ENCODE measurements at places on chromosomes 12 and 14.

- DNase-seq = no peak
These were observed 94.8 kb downstream of the ETNK1 start for GRCh38 chr12:22719745-22720144.

DNA sequence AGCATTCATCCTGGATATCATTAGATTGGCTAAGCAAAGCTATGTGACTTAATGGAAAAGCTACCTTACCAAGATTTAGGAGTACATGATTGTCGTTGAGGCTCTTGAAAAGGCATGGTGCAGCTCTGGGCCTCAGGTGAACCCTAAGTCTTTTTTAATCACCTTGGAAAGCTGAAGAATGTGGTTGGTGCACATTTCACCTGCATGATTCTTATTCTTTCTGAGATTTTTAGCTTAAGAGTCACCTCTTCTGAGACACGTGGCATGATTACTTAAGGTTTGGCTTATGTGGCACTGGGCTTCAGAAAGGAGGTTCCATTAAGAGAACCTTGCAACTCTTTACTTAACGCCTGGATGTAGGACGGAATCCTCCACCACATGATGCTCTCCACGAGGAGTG is 498.5 kb downstream of the TMEM117 start:
- no peak for DNase-seq

GRCh38 chr12:88185988-88186387 is 43.9 kb downstream of the TMTC3 start:
- peak; percentile 77 for DNase-seq

GRCh38 chr14:71136386-71137060 is 229.3 kb downstream of the PCNX1 start:
- DNase-seq = no peak

- no peak for DNase-seq
These were observed 27.8 kb upstream of the DLK1 start for GRCh38 chr14:100698666-100699448.

GRCh38 chr12:132723764-132724140 is 13.1 kb downstream of the PGAM5 start:
- DNase-seq = peak; percentile 63

DNA sequence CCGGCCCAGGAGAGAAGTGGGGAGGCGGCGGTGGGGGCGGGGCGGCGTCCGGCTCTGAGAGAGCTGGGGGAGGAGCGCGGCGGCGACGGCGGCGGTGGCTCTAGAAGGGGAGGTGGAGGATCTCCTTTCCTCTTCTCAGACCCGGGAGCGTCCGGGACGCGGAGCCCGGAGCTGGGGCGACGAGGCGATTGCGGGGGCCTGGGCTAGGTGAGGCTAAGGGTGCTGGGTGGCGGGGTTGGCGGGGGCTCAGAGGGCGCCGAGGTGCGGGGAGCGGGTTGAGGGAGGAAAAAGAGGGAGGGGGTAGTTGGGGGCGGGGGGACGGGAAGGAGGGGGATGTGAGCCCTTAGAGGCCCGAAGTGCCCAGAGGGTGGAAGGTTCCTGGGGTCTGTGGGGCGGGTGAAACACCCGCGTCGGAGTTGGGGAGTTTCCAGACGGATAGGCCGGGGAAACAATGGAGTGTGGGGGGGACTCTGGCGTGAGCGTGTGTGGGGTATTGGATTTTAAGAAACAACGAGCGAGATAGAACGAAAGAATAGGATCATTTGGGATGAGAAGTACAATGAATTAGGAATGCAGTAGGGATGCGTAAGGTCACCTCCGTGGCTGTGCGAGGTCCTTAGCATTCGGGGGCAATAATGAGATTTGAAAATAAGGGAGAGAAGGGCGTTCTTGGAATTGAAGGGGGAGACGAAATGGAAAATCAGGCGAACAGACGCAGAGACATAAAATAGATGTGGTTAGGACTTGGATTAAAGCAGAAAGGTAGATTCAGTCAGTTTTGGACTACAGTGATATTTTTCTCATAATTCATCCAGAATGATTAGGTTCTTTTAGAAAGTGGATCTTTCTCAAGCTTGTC is at the start of gene SPATS2:
Gene SPATS2 (plus strand): TSS at position 82 of the 859 bp plus-strand sequence. CDS start 93,551 bp downstream, outside the sequence.
- DNase-seq = peak; percentile 44

GRCh38 chr14:100677554-100678468 is 48.9 kb upstream of the DLK1 start:
- DNase-seq = no peak

GRCh38 chr14:23589606-23590005 is 11.0 kb upstream of the JPH4 start:
- DNase-seq = no peak

DNA sequence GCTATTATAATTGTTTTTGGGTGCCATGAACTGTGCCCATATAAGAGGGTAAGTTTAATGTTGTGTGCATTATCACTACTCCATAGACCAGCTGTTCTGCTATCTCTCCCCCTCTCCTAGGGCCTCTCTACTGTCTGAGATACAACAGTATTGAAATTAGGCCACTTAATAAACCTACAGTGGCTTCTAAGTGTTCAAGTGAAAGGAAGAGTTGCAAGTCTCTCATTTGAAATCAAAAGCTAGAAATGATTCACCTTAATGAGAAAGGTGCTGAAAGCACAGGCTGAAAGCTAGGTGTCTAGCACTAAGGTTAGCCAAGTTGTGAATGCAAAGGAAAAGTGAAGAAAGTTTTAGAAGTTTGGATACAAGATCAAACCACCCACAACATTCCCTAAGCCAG is 168.0 kb downstream of the SLC16A7 start:
- no peak for DNase-seq

- no peak for DNase-seq
These were observed 38.4 kb downstream of the IFNG start for GRCh38 chr12:68121143-68121542.

GRCh38 chr12:122250047-122250446 is 16.2 kb downstream of the VPS33A start:
- DNase-seq = no peak

DNA sequence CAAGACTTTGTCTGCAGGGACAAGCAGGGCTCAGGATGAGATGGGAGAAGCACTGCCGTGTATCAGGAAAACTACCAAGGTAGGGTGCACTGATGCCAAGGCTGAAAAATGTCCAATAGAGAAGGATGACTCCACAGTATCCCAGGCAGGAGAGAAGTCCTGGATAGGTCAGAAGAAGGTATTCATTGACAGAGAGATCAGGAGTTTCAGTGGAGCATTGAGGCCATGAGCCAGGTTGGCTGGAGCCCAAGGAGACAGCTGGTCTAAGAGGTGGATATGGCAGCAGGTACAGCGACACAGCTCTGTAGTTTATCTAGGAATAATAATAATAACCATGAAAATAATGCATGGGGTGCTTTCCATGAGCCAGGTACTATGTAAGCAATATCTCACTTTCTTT is 180.9 kb downstream of the EXOC5 start:
- DNase-seq = no peak

DNA sequence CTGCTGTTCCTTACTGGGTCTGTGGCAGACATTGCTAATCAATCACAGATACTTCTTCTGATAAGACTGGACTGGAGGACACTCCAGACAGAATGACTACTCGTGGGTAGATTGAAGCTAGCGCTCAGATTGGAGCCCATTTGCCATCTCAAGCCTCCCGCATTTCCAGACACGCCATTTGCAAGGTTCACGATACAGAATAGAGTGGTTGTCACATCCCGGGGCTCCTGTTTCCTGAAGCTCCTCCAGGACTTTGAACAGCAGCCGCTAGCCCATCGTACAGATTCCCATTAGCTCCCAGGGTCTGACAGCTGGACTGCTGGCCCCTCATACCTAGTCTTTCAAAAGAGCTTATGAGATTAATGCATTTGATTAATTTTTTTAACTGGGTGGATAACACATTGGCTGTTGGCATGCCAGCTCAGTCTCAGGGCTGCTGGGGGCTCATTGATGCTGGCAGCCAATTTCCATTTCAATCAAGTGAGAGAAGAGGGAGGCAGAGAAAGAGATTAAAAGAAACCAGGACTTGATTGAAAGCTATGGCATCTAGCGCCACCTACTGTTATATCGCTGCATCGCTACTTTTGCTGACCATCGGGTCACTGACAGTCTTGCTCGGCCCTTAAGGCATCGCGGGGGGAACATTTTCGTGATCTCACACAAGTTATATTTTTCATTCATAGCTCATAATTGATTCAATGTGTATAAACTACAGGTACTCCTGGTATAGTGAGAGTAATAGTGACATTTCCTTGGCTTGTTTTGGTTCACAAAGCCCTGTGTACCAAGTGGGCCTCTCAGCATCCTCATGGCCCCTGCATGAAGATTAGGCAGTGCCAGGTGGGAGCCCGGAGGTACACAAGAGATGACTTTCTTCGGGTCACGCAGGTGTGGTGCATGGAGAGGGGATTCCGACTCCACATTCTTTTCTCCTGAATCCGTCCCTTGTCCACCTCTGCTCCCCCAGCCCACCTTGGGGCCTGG is 78.6 kb downstream of the CCDC60 start:
- peak; percentile 18 for DNase-seq

GRCh38 chr12:82225871-82226270 is 132.3 kb downstream of the CCDC59 start:
- peak; percentile 45 for DNase-seq

- DNase-seq = no peak
These were observed 18.2 kb downstream of the FAM222A start for GRCh38 chr12:109731806-109732205.

GRCh38 chr12:77813558-77813957 is 17.1 kb upstream of the NAV3 start:
- DNase-seq = no peak

GRCh38 chr12:124687174-124687902 is 119.9 kb upstream of the NCOR2 start:
- no peak for DNase-seq

- DNase-seq = no peak
These were observed 25.1 kb upstream of the EIF5 start for GRCh38 chr14:103308717-103309616.

DNA sequence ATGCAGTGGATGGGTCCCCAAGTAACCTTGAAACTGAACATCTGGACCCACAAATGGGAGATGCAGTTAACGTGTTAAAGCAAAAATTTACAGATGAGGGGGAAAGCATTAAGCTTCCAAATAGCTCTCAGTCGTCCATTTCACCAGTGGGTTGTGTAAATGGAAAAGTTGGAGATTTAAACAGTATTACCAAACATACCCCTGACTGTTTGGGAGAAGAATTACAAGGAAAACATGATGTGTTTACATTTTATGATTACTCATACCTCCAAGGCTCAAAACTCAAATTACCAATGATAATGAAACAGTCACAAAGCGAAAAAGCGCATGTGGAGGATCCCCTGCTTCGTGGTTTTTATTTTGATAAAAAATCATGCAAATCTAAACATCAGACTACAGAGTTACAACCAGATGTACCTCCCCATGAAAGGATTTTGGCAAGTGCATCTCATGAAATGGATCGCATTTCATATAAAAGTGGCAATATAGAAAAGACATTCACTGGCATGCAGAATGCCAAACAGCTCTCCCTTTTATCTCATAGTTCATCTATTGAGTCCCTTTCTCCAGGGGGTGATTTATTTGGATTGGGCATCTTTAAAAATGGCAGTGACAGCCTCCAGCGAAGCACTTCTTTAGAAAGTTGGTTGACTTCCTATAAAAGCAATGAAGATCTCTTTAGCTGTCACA is 116.6 kb upstream of the NPAS3 start:
- DNase-seq = no peak

- DNase-seq = no peak
These were observed 7.5 kb downstream of the WIF1 start for GRCh38 chr12:65113621-65114035.

DNA sequence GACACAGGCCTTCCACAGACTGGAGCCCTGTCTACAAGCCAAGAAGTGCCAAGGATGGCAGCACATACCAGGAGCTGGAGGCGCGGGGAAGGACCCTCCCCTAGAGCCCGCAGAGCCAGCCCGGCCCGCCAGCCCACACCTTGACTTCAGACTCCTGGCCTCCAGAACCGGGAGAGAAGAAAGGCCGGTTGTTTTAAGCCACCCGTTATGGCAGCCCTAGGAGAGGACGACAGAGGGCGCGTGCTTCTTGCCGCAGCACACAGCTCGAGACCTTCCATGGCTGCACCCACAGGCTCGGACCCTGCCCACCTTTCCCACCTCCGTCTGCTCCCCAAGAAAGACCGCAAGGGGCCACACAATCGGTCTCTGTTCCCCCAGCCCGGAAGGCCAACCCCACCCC is 53.7 kb downstream of the RNF34 start:
- no peak for DNase-seq

DNA sequence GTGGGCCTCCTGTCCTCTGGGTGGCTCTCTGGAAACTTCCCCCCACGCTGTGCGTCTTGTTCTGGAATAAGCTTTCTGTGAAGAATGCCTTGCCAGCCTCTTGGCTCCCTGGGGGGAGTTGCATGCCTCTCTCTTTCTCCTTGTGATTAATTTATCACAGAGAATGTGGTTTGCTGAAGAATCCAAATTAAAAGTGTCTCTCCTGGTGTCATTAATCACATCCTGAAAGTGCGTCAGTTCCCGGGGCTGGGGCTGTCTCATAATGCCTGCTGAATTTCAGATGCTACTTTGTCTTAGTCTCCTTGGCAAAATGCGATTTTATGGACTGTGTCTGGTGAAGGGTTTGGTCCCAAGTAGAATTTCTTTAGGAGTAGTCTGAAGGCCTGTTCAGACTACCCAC is 787.7 kb upstream of the TMEM132C start:
- no peak for DNase-seq

- DNase-seq = no peak
These were observed 80.1 kb downstream of the C12orf42 start for GRCh38 chr12:103415681-103416080.

- DNase-seq = peak; percentile 73
These were observed at the start of gene C1QL4 for GRCh38 chr12:49336645-49337584. TSS of gene C1QL4 (minus strand) at chr12:49337188. CDS start at chr12:49336477, 711 bp downstream.

DNA sequence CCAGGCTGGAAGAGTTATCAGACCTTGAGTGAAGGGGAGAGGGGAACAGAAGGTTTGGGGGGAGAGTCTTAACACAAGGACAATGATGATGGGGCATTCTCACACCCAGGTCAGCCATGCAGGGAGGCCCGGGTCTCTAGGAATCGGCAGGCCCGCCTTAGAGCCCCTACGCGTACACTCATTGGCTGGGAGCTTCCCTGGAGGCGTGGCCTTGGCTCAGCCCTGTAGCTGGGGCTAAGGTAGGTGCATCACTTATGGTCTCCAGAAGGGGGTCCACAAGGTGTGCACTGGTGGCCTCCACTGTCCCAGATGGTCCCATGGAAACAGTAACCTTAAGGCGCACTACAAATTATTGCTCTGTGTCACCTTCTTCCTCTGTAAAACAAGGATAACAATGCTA is 660.1 kb downstream of the MED13L start:
- no peak for DNase-seq

DNA sequence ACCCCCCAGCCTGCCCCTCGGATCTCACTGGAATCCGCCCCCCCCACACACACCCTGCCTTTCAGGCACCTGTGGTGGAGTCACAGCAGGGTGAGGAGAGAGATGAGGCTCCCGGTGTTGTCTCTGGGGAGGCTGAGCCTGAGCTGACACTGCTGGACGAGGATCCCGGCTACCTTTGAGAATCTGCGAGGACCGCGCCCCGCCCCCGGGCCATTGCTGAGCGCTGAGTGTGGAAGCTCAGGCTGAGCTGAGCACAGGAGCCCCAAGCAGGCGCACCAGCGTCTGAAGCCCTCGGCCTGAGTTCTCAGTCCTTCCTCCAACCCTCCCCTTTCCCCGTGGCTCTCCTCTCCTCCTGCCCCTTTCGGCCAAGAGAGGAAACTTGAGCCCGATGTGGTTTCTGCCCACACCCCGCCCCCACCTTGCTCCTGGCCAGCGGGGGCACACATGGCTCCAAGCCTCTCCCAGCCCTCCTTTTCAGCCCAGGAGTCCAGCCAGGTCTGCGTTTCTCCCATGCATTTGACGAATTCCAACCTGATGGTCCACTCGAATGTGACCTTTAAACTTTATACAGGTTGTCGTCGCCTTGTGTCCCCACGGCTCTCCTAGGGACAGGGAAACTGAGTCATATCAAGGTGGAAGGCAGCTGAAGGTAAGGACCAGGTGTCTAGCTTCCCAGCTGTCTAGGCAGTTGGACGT is at the start of gene NFE2:
Gene NFE2 (minus strand): TSS at position 284 of the 696 bp plus-strand sequence. CDS start 5,767 bp downstream, outside the sequence.
- peak; percentile 76 for DNase-seq

- no peak for DNase-seq
These were observed 65.9 kb upstream of the WSCD2 start for GRCh38 chr12:108063192-108063591.
